ENCODE measurements at places on chromosomes 6 and 20.

- no peak for DNase-seq
Measured at GRCh38 chr6:30981942-30982772, 1.4 kb upstream of the MUC21 start.

DNA sequence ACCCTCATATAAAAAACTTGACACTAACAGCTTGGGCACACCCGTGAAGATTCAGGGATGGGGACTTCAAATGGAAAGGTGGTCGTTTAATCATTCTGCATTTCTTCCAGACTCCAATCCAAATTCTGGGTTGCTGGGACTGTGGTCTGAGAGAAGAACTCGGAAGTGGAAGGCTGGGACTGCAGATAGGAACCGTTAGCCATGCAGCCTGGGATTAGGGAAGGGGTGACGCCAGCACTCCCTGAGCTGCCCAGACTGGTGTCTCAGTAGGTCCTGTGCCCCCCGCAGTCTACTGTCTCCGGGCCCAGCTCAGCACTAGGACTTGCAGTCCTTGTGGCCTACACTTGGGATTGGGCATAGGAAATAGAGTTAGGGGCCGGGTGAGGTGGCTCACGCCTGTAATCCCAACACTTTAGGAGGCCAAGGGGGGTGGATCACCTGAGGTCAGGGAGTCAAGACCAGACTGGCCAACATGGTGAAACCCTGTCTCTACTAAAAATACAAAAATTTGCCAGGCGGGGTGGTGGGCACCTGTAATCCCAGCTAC lies 511 bp upstream of the CLIC1 start:
- no peak for DNase-seq

DNA sequence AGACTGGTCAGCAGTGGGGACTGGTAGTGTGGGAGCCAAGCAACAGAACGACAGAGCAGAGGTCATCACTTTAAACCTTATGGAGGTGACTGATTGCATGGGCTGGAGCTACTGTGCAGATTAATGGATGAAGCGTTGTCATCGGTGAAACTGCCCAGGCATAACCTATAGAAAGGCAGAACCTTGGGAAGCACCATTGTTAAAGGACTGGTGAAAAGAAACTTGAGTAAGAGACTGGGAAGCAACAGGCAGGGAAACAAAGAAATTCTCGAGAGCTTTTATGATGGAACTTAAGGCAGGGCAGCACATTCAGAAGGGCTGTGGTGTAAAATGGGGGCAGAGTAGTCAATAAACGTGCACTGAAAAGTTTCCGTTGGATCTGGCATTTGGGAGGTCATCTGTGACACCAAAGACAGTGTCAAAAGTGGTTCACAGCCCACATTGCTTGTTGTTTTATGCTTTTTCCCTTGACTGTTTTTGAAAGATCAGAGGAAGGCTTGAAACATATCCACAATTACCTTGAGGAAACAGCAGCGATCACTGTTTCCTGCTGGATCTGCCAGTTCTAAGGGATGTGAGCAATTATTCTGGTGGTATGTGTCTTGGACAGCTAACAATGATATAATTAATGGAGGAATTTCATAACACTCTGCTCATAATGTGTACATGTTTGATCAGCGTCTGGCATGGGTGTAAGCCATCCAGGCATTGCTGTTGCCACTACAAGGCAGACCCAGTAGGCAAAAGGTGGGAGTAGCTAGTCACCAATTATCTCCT lies 62.7 kb downstream of the LRRC1 start:
- DNase-seq, result no peak

DNA sequence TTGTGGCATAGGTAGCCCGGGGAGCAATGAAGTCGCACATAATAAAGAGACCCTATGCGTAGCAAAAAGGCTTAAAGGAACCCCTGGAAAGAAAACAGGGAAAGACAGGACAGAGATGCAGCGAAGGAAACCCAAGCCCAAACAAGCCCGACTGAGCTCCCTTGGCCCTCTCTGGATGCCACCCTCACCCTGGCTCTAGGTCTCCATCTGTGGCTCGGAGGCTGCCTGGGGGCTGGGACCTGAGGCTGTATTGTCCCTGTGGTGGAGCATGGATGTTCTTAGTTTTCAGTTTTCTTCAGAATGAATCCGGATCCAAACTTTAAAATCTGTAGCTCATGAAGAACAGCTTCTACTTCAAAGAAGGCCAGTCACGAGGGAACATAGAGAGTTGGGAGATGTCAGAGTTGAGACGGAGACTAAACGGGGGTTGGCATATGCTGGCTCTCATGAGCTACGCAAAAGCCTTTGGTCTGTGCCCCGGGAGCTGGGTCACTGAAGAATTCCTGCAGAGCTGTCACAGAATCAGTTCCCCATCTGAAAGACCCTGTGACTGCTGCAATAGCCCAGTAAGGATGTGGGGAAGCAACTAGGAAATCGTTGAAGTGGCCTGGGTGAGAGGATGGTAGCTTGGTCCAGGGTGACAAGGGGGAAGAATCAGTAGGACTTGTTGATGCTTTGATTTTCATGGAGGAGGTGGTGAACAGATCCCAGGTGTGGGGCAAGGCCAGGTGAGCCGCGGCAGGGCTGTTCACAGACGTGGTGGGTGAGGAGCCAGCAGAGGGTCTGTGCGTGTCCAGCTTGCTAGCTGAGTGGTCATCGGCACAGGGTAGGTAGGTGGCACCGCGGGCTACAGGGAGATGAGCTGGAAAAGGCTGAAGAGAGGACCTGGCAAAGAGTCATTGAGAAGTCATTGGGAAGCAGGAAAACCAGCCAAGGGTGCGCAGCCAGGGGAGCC lies 35.2 kb downstream of the SYNDIG1 start:
- DNase-seq, result no peak

- DNase-seq, result no peak
Measured at GRCh38 chr20:32541323-32542258, 43.5 kb downstream of the NOL4L start.

DNA sequence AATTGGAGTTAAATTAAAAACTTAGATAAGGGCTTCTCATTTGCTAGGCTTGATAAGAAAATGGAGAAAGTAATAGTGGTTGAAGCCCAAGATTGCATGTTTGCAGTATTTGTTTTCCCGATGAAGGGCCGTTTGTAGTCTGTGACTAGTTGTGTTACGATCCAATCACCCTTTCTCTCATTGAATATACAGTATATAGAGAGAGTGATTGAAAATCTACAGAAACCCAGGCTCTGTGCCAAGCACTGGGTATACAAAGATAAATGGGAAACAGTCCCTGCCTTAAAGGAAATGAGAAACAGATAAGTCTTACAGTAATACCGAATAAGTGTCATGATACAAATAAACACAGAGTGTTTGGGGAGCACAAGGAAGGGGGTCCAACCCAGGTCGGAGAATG lies 55.2 kb upstream of the CDKAL1 start:
- DNase-seq, result no peak

GRCh38 chr20:58839474-58839874 lies 11.2 kb downstream of the GNAS-AS1 start:
- DNase-seq, result no peak

DNA sequence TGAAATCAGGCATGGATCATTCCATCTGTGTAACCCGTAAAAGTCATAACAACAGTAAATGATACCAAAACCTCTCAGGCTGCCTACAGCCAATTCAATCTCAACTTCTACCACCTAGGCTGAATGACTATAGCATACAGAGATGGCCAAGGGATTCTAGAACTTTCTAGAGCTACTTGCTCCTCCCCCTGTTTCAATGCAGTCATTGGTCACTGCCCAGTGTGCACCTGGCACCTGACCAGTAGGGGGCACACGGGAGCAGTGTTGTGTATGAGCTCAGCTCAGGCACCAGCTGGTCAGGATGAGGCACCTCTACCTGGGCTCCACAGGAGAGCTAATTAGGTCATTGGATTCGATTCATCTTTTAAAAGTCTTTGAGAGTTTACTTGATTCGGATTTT lies 86.2 kb downstream of the PLEKHG1 start:
- DNase-seq, result no peak

GRCh38 chr20:63095718-63096654 lies 89.2 kb upstream of the BHLHE23 start:
- DNase-seq, result no peak

GRCh38 chr6:16694781-16695578 lies 66.3 kb downstream of the ATXN1 start:
- DNase-seq, result no peak

DNA sequence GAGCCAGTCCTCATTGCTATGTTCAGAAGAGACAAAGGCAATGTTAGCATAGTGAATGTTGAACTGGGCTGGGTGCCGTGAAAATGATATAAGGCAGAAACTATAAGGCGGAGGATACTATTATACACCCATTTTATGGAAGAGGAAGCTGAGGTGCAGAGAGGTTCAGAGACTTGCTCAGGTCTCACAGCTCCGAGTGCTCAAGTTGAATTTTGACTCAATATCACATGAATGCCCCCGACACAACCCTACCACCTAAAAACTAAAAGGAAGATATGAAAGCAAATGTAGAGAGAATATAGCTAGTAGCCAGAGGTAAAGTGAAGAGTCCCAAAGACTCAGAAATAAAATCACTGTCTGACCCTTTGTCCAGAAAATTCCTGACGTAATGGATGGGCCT lies 56.7 kb downstream of the PPP1R16B start:
- no peak for DNase-seq

GRCh38 chr6:73341335-73341734 lies 12.7 kb downstream of the DPPA5 start:
- DNase-seq, result no peak

DNA sequence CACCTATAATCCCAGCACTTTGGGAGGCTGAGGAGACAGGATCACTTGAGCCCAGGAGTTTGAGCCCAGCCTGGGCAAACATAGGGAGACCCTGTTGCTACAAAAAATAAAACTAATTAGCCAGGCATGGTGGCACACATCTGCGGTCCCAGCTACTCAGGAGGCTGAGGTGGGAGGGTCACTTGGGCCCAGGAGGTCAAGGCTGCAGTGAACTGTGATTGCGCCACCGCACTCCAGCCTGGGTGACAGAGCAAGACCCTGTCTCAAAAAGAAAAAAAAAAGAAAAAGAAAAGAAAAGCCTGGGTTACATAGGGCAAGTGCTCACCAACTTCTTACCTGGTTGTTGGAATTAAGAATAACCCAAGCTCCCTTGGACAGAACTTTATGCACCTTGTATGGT lies 14.6 kb upstream of the MYB start:
- no peak for DNase-seq

GRCh38 chr20:2899243-2899642 lies 26.0 kb downstream of the PTPRA start:
- DNase-seq, result no peak

Measured in putamen (tissue), 1 donor.